Left lobe of liver (tissue), 2 donors: ENCODE measurements at places on chromosomes 1 and 21.

DNA sequence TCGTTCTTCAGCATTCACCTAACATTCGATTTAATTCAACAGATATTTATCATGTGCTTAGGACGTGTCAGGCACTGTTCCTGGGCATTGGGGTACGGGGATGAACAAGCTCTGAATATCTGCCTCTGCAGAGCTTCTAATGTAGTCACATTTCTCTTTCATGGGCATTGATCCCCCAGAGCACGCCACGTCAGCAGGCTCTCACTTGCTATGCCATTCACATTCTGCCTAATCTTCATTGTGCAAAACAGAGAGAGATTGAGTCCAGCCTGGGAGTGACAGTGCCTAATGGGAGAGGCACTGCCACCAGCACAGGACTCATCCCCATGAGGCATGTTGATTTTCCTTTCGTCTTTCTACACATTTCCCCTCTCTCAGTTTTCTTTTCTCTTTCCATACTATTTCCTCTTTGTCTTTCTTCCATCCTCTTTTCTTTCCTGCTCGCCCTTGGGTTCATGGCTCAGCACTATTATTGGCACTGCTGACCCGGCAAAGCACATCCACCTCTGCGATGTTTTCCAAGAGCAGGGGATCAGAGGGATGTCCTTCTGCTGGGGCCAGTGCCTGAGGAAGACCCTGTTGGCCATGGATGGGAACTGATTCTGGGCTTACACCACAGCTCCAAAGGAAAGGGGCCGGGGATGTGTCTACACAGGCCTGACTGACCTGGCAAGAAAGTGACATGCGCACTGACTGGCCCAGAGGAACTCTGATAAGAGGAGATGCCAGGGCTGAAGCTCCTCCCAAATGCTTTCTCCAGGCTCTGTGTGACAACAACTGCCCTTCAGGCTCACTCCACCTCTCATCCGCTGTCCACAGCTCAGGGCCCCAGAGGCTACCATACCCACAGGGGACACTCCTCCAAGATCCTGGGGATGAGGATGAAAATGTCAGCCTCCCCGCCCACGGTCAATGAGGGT is 195.9 kb downstream of the TOMM20 start:
- peak; percentile 72 for DNase-seq

GRCh38 chr1:12258272-12258671 is 28.4 kb downstream of the VPS13D start:
- DNase-seq, result no peak

GRCh38 chr21:42058631-42059111 is 12.4 kb upstream of the UMODL1 start:
- peak; percentile 88 for DNase-seq

GRCh38 chr21:44408226-44408625 is 47.1 kb upstream of the LRRC3 start:
- DNase-seq, result no peak

DNA sequence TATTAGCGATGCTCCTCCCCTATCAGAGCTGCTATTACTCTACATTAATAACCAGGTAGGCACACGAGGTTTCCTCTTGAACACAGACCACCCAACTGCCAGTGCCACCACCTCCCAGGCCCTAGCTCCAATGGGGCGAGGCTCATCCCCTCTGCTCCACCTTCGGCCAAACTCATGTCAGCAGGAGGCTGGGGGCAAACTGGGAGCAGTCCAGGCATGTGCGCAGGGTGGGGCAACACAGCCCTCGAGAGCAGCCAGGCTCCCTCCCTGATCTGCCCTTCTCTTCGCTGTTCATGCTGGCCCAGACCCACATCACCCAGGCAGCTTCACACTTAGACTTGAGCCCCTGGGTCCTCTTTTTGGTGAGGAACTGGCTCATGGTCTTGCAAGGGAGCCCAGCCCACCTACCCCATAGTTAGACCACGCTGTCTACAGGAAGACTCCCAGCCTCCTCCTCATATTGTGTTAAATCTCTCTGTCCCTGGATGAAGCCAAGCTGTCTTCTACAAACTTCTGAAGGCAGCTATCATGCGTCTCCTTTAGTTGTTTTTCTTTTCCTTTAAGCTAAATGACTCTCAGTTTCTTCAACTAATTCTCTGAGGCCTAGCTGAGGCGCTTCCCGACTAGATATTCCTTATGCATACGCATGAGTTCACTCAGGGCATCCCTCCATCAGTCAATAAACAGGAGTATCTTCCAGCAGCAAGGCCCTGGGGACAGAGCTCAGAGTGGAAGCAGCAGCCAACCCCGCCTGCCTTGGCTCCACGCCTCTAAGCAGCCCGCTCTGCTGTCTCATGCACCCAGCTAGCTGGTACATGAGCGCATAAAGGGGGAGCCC is 12.0 kb downstream of the TMEM9 start:
- DNase-seq, result no peak

DNA sequence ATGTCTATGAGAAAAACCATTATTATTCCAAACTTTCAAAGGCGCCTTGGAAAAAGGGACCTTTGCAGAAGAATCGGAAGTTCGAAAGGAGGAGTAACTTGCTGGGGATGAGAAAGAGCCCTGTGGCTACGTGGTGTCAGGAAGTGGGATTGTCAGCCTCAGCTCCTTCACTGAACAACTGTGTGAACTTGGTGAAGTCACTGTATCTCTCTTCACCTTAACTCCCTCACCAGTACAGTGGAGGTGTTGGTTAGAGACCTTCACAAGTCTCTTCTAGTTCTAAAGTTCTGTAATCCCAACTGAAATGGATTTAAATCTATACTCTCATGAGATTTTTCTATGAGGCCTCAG is 285.6 kb downstream of the CACNA1E start:
- DNase-seq, result no peak

DNA sequence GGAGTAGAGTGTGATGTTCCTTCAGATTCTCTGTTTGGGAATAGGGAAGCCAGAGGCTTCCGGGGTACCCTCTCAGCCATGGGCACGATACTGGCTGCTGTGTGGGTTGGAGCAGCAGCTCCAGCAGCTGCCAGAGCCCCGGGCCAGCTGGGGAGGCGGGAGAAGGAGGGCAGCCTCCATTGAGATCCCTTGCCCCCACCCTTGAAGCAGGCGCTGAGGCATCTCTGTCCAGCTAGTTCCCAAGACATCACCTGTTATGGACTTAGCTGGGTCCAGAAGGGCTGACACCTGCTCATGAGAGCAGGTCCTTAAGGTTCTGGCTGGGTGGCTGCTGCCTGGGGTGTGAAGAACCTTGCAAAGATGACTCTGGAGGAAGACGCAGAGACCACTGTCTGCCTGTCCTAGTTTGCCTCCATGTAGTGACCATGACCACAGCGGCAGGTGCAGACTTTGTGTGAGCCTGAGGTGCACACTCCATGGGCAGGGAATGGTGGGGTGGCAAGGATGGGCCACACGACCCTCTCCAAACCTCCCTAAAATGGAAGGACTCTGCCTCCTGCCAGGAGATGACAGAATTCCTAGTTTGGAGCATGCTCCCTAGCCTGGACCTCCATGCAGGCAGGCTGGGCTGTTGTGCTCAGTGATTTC is 222.6 kb upstream of the C1orf174 start:
- no peak for DNase-seq

GRCh38 chr1:64223329-64224151 is 20.1 kb downstream of the UBE2U start:
- no peak for DNase-seq

DNA sequence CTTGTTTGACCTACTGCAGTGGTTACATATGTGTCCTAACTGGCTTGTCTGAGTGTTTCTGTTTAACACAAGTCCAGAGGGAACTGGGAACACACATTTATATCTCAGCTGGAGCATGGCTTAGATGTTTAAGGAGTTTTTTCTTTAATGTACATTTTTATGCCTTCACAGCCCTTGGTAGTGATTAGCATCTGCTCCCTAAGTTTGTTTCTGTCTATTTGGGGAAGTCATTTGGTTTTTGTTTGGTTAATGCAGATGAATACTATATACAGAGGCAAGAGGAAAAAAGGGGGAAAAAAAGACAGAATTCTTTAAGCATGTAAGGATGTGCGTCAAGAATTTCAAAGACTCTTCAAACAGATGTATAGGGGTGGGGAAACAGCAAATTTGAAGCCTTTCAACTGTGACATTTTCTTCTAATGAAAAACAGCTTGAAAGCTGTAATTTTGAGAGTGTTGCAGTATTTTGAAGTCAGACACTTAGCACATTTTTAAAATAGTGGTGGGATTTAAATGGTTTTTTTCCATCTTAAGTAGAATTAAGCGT is 15.4 kb downstream of the MACO1 start:
- no peak for DNase-seq

DNA sequence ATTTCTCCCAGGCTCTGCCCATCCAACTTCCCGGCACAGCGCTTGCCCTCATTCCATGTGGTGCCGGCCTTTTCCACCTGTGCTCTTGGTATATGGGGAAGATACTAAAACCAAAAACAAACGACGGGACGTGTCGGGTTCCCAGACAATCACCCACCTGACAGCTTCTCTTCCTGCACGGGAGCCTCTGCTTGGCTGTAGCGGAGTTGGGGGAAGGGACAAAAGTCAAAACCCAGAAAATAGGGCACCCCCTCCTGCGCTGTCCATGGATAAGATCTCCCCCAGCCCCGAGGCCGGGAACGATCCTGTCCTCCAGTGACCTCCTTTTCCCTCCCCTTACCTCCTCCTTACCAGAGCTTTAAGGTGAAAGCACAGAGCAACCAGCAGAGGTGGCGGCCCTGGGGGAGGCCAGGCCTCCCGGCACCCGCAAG is 640 bp downstream of the JTB start:
- DNase-seq, result no peak

- no peak for DNase-seq
These were observed 46.0 kb downstream of the GRIK3 start for GRCh38 chr1:36988321-36988720.

- DNase-seq, result no peak
These were observed 744 bp downstream of the MIER1 start for GRCh38 chr1:66925558-66925910.

DNA sequence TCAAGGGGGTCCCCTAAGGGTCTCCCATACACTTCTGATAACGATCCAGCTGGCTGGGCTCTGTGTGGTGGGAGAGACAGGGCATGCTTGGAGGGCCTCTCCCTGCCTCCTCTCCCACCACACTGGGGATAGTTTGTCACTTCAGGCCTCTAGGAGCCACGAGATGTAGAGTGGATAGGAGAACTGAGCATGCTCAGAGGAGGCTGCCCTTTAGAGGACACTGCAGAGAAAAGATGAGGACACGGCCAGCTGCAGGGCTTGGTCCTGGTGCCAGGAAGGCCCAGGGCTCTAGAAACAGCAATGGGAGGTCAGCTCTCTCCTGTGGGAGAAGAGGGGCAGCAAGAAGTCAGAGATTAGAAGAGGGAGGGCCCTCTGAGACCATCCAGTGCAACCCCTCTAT is 25.7 kb downstream of the SLC9A1 start:
- DNase-seq, result no peak

DNA sequence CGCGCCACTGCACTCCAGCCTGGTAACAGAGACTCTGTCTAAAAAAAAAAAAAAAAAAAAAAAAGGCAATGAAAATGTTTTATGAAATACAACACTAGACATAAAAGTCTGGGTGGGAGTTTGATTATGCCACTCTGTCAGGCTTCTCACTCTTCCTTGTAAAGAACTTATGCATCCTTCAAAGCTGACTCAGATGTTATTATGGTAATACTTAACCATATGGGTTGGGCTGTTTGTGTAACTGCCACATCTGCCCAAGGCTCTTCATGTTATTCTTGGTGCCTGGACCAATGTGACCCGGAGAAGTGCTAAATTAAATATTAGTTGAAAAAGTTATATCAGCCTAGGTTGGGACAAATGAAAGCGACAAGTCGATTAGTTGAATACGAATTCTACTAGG is 23.8 kb downstream of the FAM89A start:
- DNase-seq, result no peak
